ENCODE measurements at places on chromosomes 4 and X. TPM values are rescaled to one million over a fixed set of nuclear protein-coding genes. Genes with fewer than 3 reads are reported as not detected.

DNA sequence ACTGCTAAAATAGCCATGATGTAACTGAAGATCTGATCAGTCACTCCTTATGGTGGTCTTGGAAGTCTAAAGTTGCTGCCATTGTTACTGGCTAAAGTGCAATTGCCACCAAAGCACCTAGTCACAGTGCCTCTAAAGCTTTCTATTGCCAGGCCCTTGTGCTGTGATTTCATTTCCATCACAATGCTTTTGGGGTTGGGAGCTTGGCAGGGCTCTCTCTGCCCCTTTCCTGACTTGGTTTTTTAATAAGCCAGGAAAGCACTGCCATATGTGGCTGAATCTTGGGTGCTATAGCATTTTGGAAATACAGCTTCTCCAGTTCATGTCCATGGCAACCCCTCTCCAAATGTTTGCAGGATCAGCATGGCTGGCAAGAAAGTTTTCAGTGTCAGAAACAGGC is 1712.4 kb upstream of the TENM3 start:
- DNase-seq: no peak

GRCh38 chrX:7987160-7988012 is 60.2 kb upstream of the PNPLA4 start:
- DNase-seq: no peak

- no peak for DNase-seq
These were observed 369.9 kb upstream of the ANXA10 start for GRCh38 chr4:167722487-167722808.

DNA sequence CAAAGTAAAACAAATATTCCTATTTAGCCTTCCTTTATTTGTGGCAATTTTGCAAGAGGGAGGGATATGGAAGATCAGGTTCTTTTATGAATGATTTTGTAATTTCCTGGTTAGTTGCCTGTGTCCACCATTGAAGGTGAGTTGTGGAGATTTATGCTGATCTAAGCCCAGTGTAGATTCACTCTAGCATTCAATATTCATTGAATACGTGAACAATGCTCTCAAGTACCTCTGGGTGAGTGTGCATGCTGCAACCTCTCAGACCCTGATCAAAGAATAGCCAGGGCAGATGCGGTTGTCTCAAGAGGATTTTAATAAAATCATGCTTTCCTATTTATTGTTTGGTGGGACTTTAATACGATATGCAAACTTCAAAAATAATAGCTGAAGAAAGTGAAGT is 628.4 kb downstream of the SPRY1 start:
- DNase-seq: no peak

- no peak for DNase-seq
These were observed 26.9 kb downstream of the C4orf46 start for GRCh38 chr4:158644760-158645159.

DNA sequence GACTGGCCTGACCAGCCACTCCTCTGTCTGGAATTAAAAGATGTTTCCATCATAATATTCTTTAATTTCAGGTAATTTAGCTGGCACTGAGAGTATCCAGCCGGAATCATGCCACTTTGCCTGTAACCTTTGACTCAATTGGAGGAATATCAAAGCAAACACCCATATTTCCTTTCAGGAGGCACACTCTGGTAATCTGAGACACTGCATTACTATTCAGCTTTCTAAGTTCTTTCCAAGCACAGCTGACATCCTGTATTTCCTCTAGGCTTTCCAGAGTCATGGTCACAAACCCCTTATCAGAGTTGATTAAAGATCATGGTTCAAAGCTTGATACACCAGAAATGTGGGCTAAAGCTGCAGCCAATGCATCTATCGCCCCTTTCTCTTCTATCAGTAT is 29.3 kb downstream of the INTS12 start:
- DNase-seq: no peak

GRCh38 chrX:112798736-112799135 is 41.9 kb downstream of the AMOT start:
- no peak for DNase-seq

DNA sequence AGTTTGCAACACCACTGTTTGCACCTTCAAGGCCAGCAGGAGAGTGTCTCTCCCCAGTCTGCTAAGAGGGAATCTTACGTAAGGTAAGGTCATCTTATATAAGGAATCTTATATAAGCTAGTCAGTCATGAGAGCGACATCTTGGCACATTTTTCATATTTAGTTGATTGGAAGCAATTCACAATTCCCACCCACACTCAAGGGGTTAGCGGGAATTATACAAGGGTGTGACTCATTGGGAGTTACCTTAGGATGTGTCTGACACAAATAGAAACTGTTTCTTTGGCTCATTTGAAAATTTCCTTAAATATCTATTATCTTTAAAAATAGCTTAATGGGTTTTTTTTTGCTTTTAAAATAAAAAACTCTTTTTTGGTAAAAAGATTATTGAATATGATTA is 62.1 kb upstream of the GRPR start:
- no peak for DNase-seq

DNA sequence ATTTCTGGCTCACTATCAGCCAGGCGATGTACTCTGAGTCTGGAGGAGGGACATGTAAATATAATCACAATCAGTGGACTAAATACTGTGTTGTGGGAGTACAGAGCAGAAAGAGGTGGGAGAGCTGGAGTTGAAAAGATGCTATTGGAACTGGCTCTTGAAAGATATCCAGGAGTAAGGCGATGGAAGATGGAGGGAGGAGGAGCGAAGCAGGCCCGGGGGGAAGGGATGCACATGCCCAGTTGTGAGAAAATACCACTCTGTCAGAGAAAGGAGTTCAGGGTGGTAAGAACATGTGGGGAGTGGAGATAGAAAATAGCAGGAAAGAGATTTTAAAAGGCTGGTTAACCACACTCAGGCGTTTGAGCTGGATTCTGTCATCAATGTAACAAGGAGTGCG is 216.9 kb upstream of the ETNPPL start:
- no peak for DNase-seq

- no peak for DNase-seq
These were observed 1.0 kb upstream of the SLC6A8 start for GRCh38 chrX:153686711-153687110.

GRCh38 chr4:47465004-47465403 is 1.5 kb upstream of the COMMD8 start:
- no peak for DNase-seq

DNA sequence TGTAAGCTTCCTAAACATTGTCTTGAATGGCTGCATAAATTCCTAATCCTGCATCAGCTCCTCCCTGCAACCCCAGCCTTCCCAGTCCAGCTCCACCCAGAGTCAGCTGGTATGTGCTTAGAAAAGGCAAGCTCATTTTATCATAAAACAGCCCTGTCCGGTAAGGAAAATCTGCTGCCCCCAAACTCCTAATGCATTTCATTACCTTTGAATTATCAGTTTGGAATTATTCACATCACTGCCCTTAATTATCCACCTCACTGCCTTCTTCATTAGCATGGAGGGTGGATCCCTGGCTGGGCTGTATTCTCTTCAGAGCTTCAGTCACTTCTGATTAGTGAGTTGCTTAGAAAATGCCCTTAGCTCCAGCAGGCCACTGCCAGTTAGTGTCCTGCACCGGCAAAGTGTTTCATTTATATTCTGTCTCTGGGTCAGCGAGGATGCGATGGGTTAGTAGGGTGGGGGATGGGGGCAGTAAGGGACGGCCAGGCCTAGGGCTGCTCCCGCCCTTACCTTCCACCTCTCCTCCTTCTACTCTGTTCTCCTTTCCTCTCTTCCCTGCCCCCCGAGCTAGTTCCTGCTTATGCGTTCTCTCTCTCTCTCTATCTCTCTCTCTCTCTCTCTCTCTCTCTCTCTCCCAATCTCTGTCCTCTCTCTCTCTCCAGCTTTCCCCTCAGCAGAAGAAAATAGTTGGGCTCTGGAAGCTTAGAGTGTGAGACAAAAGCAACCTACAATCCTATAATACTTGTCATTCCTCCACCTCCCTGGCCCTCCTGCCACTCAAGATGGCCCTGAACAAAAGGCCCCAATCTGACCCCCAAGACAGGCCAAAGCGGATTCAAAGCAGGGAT is 174.8 kb upstream of the KLF3 start:
- DNase-seq: no peak

GRCh38 chr4:7894677-7895181 is 44.9 kb downstream of the AFAP1 start:
- DNase-seq: no peak

DNA sequence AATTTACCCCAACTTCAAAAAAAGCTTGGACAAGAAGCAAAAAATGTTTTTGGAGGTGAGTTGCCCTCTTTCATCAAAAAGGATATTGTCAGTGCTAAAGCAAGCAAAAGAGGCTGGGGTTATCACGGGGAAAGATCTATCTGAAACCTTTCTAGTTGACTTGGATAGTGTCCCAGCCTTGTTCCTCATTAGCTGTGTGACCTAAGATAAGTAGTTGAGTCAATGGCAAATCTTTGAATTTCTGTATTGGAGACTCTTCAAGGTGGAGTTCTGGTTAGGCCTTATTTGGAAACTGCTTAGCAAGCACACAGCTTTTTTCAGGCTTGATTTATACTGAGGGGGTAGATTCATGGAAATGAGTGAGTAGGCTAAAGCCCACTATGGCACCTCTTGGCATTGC is 271.6 kb downstream of the GRIA3 start:
- no peak for DNase-seq

DNA sequence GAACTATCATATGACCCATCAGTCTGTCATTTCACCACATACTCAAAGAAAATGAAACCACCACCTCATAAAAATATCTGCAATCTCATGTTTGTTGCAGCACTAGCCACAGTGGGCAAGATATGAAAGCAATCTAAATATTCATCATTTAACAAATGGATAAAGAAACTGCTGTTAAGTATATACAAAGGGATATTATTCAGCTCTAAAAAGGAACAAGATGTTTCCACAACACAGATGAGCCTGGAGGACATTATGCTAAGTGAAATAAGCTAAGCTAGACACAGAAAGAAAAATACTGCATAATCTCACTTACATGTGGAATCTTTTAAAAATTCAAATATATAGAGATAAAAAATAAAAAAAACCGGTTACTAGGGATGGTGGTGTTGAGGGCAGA is 108.2 kb upstream of the BRWD3 start:
- no peak for DNase-seq

- no peak for DNase-seq
These were observed 792 bp downstream of the PPP1R3F start for GRCh38 chrX:49270249-49270921.

DNA sequence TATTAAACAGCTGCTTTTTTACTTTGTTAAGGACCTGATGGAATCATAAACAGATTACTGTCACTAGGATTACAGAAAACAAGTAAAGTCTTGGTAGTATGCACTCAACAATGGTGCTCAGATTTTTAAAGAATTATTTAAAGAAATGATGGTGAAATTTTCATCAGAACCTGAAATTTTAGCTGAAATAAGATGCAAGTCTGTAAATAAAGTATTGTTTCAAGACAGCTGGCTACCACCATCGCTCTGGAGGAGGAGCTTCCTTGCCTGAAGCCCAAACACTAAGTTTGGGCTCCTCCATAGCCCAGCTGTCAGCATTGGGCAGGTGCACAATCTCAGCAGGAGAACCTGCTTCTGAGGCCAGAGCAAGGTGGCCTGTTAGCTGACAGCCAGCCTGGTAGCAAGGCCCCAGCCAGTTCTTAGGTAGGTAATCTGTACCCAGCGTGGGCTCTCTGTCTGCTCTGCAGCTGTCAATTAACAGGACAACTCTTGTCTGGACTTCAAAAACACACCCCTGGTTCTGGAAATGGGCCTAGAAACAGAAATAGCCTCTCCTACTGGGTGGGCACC is 4.6 kb downstream of the GAB1 start:
- no peak for DNase-seq

- no peak for DNase-seq
These were observed 75.6 kb downstream of the REPS2 start for GRCh38 chrX:17021851-17022604.

The CDS1 gene
- 0.15 TPM for polyA plus RNA-seq

The AMTN gene
- polyA plus RNA-seq: not detected

The SYN1 gene
- polyA plus RNA-seq: 0.34 TPM

The NIPAL1 gene
- polyA plus RNA-seq: 0.72 TPM

The SAT1 gene
- polyA plus RNA-seq: 295 TPM

The ANXA3 gene
- not detected for polyA plus RNA-seq

The ESX1 gene
- polyA plus RNA-seq: not detected

The INPP4B gene
- polyA plus RNA-seq: 40.5 TPM

The ALPK1 gene
- polyA plus RNA-seq: 1.1 TPM

The HMX1 gene
- not detected for polyA plus RNA-seq

The CLGN gene
- not detected for polyA plus RNA-seq

The TAF9B gene
- 32.4 TPM for polyA plus RNA-seq

The ENPEP gene
- polyA plus RNA-seq: not detected

The SOX3 gene
- polyA plus RNA-seq: not detected

Measured in CD4-positive, CD25-positive, alpha-beta regulatory T cell (primary cell).